ENCODE measurements at places on chromosomes 3 and 15.
A peak's percentile ranks its signal among the peaks of the same experiment; 100 is the strongest.

DNA sequence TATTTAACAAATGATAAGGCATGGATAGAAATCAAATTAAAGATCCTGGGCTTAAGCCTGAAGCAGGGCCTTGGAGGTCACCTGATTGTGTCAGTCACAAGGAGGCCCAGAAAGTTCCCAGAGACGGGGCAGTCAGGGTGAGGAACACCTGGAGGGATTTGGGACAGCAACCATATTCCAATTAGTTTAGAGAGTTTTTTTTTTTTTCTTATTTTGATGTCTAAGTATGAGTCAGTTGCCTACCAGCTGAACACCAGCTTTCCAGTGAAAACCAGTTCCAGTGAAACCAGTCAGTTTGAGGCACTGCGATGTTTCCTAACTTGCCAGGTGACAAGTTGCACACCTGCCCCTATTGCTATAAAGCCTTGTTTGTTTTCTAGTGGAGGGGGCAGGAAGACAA is 350.7 kb upstream of the AZI2 start:
- no peak for DNase-seq

GRCh38 chr3:141409940-141410241 is 41.6 kb downstream of the ZBTB38 start:
- no peak for DNase-seq

DNA sequence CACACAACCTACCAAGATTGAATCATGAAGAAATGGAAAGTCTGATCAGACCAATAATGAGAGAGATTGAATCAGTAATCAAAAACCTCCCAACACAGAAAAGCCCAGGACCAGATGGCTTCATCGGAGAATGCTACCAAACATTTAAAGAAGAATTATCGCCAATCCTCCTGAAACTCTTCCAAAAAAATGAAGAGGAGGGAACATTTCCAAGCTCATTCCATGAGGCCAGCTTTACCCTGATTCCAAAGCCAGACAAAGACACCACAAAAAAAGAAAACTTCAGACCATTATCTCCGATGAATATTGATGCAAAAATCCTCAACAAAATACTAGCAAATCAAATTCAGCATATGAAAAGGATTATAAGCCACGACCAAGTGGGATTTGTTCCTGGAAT is 94.1 kb downstream of the SENP2 start:
- no peak for DNase-seq

DNA sequence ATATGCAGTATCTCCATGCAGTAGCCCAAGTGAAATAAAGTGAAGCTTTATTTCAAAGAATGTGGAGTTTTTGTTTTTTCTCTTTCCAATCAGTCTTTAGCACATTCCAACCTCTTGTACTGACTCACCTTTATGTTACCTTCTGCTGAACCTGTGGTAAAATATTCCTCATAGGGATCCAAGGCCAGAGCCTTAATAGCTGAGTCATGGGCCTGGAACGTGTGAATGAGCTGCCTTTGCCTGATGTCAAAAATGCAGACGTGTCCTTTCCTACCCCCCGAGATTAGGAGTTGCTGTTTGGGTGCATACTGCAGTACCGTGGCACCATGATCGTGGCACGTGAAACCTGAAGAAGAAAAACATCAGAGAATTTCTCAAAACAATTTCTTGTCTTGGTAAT is 108.5 kb downstream of the GLDN start:
- no peak for DNase-seq

- no peak for DNase-seq
These were observed 66.8 kb upstream of the ADAMTSL3 start for GRCh38 chr15:83587091-83587490.

DNA sequence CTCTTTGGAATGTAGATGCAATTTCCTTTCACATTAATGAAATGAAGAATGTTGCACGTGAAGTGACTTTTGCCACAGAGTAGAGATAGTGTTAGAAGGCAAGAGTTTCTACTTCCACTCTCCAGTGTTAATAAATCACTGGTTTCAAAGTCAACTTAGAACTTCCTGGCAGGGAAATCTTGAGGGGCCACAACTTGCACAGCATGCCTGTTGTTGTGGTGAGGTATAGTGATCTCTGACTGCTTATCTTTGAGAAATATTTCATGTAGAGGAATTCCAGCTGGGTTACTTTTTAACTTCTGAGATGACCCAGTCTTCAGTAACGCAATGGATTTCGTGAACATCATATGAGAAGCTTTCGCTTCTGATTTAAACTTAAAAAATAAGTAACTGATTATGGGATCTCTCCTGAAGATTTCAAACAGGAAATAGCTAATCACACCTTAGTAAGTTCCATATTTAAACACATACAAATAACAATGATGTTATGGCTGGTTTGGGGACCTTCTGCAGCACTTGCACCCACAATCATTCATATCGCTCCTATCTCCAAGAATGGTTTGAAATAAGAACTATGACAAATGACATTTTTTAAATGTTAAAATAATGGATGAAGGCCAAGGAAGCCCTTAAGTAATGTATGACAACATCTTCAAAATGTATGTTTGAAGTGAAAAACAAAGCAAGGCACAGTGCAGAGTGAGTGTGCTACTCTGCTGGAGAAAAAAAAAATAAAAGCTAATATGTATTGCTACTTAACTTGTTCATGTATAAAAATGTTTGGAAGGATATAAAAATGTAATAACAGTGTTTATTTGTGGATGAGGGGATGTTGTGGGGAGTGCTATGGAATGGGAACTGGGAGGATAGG is 726.5 kb upstream of the NECTIN3 start:
- DNase-seq: no peak

GRCh38 chr3:87082796-87083440 is 92.0 kb upstream of the VGLL3 start:
- peak; percentile 38 for DNase-seq

- no peak for DNase-seq
These were observed 28.0 kb downstream of the WDR76 start for GRCh38 chr15:43854801-43855200.

GRCh38 chr3:20245781-20246180 is 59.8 kb upstream of the SGO1 start:
- no peak for DNase-seq

DNA sequence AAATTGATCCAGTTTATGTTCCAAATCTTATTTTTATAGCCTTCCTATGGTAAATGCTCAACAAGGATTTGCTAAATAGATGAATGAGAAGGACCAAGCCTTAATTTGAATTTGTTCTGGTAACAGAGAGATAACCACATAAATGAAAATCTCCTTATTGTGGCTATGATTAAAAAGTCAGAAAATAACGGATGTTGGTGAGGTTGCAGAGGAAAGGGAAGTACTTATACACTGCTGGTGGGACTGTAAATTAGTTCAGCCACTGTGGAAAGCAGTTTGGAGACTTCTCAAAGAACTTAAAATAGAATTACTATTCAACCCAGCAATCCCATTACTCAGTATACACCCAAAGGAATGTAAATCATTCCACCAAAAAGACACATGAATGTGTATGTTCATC is 26.2 kb downstream of the AAGAB start:
- DNase-seq: no peak

GRCh38 chr3:144085964-144086363 is 114.3 kb downstream of the DIPK2A start:
- DNase-seq: no peak

- no peak for DNase-seq
These were observed 31.4 kb downstream of the CTDSPL start for GRCh38 chr3:37892927-37893600.

- no peak for DNase-seq
These were observed 9.1 kb upstream of the GNAI2 start for GRCh38 chr3:50226888-50227389.

DNA sequence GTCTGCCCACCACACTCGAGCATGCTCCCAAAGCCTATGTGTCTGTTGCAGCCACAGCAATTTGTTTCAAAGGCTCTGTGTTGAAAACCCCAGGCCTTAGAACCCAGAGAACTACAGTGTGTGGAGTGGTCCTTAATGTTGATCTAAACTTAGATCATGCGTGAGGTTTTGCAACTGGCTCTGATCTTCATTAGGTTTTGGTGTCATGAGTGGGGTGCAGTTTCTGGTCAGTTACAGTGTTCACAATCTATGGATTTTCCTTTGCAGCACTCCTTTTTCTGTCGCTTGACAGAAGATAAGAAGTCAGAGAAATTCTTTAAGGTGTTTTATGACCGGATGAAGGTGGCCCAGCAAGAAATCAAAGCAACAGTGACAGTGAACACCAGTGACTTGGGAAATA is 213.0 kb upstream of the BHLHE40 start:
- no peak for DNase-seq

- no peak for DNase-seq
These were observed 571.4 kb upstream of the NAALADL2 start for GRCh38 chr3:174287705-174288104.

DNA sequence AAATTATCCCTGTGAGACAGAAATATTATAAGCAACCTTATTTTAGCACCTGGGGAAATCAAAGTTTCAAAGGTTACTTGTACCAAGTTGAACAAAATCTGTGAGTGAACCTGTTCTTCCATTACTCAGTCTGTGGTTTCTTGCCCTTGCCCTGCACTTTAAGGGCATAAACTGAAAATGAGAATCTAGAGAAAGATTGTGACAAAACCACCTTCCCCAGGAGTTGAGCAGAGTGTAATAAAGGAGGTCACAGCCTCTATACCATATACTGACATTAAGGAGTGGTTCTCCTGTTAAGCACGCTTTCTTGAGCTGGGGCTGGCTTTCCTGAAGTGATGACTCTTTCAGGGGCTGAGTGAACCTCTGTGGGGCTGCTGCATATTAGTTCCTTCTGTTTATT is 143.4 kb downstream of the PDCD6IP start:
- no peak for DNase-seq

DNA sequence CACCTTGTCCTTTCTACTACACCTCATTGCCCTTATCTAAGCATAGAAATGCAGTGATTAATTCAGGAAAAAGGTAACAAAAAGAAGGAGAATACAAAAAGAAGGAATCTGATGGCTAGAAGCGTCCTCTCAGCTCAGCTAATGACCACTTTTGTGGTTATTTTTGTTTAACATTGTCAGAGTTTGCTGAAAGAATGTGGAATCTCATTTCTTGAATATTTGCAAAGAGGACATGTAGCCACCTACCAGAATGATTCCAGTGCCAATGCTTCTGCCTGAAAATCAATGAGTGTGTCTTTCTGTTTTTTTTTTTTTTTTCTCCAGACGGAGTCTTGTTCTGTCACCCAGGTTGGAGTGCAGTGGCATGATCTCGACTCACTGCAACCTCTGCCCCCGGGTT is 24.5 kb downstream of the NANOGP8 start:
- no peak for DNase-seq

- DNase-seq: no peak
These were observed 122.0 kb upstream of the RGMA start for GRCh38 chr15:93210995-93211394.

GRCh38 chr3:48504051-48504946 is at the start of gene SHISA5:
Gene SHISA5, minus strand, starts transcription at chr3:48504174. Its CDS starts 80 bp downstream, at chr3:48504094.
- no peak for DNase-seq

- DNase-seq: no peak
These were observed 71.3 kb upstream of the SEC13 start for GRCh38 chr3:10392244-10392643.

DNA sequence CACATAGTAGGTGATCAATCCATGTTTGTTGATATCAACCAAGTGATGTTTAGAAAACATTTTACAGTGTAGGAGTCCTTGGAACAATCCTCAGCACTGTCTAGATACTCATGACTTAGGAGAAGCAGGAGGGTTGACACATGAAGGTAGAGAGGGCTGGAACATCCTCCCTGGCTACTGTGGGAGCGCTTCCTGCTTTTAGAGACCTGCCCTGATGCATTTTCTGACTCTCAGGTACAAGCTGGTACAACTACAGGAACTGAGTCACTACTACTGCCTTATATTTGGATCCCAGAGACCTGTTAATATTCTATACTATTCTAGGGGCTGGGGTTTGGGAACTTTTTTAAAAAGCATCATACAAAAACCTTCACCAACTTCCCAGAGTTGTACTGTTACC is 20.1 kb downstream of the GPR156 start:
- DNase-seq: no peak

- DNase-seq: no peak
These were observed 33.4 kb upstream of the STRIT1 start for GRCh38 chr3:155326901-155327300.

DNA sequence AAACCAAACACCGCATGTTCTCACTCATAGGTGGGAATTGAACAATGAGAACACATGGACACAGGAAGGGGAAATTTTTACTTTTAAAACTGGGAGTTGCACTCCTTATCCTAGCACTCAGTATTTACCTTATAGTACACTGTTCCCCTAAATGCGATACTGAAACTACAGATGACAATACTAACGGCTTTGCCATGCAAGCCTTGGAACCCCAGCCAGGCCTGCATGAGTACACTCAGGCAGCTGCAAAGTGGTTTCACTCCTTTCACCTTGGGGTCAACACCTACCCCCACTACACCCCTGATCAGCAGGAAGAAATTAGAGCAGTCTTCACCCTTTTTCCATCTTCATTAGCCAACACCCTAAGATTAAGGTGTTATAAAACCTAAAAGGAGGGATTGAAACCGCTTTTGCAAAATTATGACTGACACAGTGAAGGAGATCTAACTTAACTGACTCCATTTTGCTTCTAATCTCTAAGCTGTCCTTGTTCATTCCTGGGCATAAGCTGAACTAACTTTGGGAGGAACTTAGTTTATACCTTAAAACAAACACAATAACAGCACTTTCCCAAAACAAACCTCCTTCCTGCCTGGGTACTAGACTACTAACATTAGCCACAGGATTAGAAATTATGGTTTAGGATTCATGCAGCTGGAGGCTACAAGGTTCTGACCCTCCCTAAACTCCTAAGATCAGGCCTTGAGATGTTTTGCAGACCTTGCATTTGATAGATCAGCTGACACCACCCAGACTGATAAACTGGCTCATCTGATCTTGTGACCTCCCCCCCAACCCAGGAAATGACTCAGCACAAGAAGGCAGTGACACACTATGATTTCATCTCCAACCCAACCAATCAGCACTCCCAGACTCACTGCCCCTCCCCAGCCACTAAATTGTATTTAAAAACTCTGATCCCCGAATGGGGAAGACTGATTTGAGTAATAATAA is 452.1 kb upstream of the PPP2R3A start:
- no peak for DNase-seq

GRCh38 chr3:64345371-64345770 is 120.1 kb upstream of the PRICKLE2 start:
- peak; percentile 88 for DNase-seq

DNA sequence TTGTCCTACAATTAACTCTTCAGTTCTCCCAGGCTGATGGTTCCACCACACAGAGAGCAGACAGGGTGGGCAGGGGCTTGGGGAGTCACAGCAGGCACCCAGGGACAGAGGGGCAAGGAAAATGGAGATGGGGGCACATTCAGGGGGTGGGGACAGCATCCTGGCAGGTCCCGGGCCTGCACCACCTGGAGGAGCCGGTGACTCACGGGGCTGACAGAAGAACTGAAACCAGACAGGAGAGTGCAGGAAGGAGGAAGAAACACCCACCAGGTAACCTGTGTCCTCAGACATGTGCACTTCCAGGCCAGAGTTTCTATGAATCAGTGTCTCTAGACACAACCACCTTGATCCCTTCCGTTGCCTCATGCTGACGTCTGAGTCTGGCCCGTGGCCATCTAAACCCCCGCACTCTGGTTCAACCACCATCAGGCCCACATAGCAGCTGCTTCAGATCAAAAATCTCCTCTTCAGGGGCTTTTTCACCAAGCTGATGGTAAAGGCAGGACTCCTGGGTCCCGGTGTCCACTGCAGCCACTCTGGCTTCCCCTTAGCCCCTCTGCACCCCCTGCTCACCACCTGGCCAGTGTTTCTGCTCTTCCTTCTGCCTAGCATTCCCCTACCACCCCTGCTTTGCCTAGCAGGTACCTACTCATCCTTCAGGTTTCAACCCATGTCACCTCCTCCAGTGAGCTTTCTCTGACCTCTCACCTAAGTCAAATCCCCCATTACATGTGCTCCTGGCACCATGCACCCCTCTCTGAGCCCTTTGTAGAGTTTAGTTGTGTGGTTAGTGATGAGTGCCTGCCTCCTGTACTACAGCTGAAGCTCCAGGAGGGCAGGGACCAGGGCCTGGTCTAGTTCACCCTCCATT is 16.5 kb upstream of the CYP11A1 start:
- no peak for DNase-seq

All from AG09309 (cell line).